Activated T-helper 17 cell treated with anti-CD3 and anti-CD28 coated beads, Interleukin-2, amount 50 U/mL, for 72 hours (primary cell): ENCODE measurements at places on chromosomes 1 and 21. TPM values are rescaled to one million over a fixed set of nuclear protein-coding genes. Genes with fewer than 3 reads are reported as not detected.

Gene LCA5L
- total RNA-seq = not detected

Gene FBXO2
- 1.3 TPM for total RNA-seq

- ATAC-seq = no peak
Measured at GRCh38 chr1:10920063-10920626, 92.3 kb upstream of the TARDBP start.

DNA sequence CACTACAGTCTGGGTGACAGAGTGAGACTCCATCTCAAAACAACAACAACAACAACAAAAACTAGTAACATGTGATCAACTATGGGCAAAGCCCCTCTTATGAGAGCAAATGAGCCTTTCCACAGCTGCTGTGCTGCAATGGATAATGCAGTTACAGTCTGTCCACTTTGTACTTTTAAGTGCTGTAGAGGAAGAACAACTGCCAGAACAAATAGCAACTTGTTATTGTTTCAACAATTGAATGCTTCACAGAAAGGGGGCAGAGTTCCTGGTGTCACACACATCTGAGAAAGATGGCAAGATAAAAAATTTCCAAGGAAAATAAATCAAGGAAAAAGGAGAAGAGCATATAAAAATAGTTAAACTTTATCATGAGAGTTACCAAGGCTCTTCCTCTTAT is 243.6 kb upstream of the DMRTA2 start:
- no peak for ATAC-seq
